ENCODE measurements at places on chromosomes 6 and 20. TPM values are rescaled to one million over a fixed set of nuclear protein-coding genes. Genes with fewer than 3 reads are reported as not detected.
A peak's percentile ranks its signal among the peaks of the same experiment; 100 is the strongest.

- no peak for DNase-seq
These were observed 538 bp upstream of the ENPP1 start for GRCh38 chr6:131807321-131807643.

- DNase-seq, result no peak
These were observed 647.8 kb downstream of the CD109 start for GRCh38 chr6:74343804-74344203.

- DNase-seq, result peak; percentile 98
These were observed at the start of gene SPEF1 for GRCh38 chr20:3781153-3781910. Gene SPEF1 (minus strand): TSS chr20:3781448. CDS start chr20:3781287, 161 bp downstream.

GRCh38 chr20:10065154-10065833, 30.5 kb downstream of the ANKEF1 start:
- DNase-seq, result no peak

GRCh38 chr6:158422629-158423238, 110.5 kb downstream of the TULP4 start:
- no peak for DNase-seq

GRCh38 chr20:4162766-4163165, 147.4 kb upstream of the RNF24 start:
- DNase-seq, result peak; percentile 43

GRCh38 chr6:11667876-11668275, 110.7 kb downstream of the ADTRP start:
- DNase-seq, result no peak

GRCh38 chr20:19860737-19861136, 102.7 kb downstream of the RIN2 start:
- no peak for DNase-seq

- no peak for DNase-seq
These were observed 5.6 kb downstream of the EEF1A1 start for GRCh38 chr6:73515204-73515655.

- peak; percentile 87 for DNase-seq
These were observed 1.7 kb upstream of the VSTM2L start for GRCh38 chr20:37901240-37901639.

DNA sequence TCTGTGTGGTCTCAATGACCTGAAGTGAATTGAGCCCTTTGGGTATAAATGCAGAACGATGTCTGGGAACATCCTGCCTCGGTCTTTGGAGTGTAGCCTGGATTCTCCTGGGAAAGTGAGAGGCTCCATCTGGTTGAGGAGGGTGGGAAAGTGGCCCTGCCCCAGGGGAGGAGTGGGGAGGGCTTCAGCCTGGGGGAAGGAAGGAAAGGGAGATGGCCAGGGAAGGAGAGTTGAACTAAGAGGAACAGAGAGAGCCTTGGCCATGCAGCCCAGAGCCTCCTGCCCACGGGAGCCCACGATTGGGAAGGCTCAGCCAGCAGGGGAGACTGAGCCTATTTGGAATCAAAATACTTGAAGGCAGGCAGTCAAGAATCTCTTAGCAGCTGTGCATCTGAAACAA, 2.3 kb upstream of the EPB41L1 start:
- DNase-seq, result no peak

DNA sequence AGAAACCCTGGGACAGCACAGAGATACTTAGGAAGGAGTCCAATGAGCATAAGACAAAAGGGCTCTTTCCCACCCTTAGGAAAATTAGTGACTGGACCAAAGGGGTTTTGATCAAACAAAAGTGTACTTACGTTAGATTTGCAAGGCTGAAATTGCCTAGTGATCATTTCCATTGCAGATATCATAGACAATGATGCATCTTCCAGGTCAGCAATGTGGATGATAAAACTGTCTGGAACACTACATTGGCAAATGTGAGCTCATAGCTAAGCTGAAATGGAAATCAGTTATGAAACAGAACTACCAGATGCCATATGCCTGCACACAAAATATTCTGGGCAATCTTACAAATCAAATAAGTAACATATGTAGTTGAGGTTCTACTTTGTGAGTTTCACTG, 34.0 kb downstream of the LY86 start:
- no peak for DNase-seq

DNA sequence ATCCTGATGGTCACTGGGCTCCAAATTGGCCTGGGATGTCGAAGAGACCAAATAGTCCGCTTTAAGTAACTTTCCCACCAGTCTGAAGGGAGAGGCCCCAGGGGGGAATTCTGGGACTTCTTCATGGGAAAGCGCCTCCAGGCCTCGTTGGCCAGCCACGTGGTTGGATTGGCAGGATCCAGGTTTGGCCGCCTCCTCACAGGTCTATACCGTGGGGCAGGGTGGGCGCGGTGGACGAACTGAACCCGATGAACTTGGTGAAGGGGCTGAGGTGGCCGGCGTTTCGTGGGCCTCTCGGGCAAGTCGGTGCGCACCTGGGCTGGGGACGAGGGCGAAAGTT, 297 bp downstream of the POM121L2 start:
- no peak for DNase-seq

DNA sequence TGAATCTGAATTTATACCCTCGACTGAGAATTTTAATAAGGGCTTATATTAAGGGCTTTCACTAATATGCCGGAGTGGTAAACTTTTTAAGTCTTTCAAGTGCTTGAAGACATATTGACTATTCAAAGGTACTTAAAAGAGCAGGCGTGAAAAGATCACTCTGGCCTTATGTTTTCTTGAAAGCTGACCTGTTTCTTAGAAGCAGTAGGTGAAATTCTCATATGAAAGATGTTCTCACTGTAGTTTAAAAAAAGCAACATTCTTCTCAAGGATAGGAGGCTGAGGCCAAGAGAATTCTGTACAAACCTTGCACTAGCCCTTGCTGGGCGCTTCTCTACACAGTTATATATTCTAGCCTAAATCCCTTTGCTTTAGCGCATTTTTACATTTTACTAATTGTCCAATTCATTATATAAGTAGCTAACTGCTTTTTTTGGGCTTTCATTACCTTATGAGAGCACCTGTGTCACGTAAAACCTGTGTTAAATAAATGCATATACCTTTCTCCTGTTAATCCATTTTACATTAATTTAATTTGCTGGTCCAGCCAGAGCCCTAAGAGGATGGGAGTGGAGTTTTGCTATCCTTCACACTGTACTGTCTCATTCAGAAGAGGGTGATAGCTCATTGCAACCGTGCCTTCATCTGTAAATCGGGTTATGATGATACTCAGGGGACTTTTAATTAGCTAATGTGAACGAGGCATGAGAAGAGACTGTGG, 59.6 kb upstream of the HFE start:
- DNase-seq, result no peak

- no peak for DNase-seq
These were observed 14.9 kb downstream of the BHLHE23 start for GRCh38 chr20:62991863-62992262.

GRCh38 chr6:40733290-40733689, 146.1 kb upstream of the LRFN2 start:
- no peak for DNase-seq

GRCh38 chr6:105624021-105624420, 221.1 kb upstream of the PREP start:
- DNase-seq, result no peak

- peak; percentile 72 for DNase-seq
These were observed 7.2 kb downstream of the HLA-DMB start for GRCh38 chr6:32933661-32934085.

DNA sequence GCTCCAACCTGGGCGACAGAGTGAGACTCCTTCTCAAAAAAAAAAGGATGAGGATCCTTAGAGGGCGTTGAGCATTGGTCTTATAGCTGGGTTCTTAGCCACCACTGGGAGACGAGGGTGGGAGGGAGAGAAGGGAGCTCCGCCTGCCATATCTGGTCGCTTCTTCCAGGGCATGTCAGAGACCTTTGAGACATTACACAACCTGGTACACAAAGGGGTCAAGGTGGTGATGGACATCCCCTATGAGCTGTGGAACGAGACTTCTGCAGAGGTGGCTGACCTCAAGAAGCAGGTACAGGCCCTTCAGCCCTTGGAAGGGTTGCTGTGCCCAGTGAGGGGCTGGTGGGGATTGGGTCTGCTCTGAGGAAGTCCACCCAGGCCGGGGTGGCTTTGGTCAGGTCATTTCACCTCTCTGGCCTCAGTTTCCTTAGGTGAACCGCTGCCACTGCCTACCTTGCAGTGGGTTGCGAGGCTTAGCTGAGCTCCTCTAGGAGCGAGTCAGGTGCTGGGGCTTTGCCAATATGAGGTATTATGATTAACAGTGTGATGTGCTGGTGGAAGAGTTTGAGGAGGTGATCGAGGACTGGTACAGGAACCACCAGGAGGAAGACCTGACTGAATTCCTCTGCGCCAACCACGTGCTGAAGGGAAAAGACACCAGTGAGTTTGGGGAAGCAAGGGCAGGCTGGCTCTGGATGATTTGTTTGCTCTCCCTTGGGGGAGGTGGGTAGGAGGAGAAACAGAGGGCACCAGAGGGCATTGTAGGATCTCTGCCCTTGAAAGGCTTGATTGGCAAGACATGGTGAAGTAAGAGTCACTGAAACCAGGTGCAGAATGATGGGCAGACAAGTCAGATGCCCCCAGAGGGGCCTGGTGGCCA, 8.5 kb downstream of the CNPY3 start:
- DNase-seq, result no peak

DNA sequence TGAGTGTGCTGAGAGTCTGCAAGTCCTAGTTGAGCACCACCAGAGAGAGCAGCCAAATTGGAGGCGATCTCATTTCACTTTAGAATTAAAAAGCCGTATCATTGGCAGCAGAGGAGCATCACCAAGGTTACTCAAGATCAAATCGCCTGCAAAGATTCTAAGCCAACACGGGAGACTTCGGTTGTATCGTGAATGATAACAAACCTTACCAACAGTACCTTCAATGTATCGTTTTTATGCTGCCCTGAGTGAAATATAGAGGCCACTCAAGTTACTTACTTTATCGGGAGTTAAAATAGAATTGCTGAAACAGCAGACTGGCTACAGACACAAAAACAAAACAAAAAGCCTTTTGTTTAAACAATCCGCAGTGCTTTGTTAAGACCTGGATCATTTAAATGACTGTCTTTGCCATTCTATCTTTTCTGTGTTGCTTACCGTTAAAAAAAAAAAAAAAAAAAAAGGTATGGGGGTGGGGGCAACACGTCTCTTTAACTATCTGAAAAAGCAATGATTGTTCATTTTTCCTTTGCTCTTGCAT, 14.2 kb downstream of the NHSL1 start:
- DNase-seq, result no peak

GRCh38 chr6:81766482-81767069, 14.1 kb upstream of the TENT5A start:
- DNase-seq, result no peak

- DNase-seq, result no peak
These were observed 58.7 kb downstream of the KIF13A start for GRCh38 chr6:17928514-17929430.

DNA sequence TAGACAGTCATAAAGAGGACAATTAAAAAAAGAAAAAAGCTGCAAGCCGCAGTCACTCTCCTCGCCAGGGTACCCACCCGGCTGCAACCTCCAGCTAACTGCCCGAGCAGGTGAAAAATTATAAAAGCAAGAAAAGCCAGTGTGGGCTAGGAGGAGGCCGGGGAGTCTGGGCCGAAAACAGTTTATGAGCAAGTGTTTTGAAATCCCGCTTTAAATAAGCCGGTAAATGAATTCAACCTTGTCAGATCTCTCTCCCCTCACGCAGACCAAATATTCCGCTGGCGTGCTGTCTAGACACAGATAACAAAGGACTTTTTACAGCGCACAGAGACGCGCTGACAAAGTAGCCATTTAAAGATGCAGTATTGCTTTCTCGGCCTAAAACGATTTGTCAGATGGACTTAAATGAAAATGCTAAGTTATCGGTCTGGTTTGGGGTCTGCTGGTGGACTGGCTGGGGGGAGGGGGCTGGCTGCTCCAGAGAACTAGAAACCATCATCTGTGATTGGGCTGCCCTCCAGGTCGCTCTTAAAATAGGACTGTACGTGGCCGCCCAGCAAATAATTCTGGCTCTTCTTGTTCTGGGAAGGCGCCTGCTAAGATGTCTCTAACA, 24.6 kb downstream of the PMEPA1 start:
- no peak for DNase-seq

- DNase-seq, result no peak
These were observed 36.3 kb downstream of the PYGB start for GRCh38 chr20:25284131-25284601.

DNA sequence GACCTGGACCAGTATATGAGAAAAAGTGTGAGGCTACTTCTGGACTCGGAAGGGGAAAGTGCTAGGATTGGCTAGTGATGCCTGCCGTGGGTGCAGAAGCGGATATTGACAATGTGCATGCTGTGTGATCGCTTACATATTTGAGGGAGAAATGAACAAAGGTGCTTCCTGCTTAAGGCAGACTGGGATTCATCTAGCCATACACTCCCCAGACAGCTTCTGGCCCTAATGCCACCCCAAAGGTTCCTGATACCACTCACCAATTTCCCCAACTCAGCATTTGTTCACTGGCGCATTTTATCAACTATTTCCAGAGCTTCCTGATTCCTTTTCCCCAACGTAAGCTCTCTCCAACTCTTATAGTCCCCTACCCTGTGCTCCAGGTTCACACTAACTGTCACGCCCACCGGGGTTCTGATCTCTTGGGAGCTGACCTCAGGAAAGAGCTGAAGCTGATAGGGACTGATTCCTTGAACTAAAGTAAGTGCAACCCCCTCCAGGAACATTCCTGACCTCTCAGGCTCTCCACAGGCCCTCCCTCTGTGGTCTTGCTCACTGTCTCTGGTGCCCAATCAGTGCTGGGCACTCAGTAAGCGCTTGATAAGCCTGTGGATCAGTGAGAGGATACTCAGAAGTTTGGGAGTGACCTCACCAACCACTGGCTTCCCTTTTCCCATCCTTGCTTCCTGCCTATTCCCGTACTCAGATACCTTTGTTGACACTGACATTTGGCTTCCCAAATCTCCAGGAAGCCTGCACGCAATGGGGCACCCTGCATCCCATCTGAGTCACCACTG, 73.3 kb downstream of the MRPL14 start:
- peak; percentile 63 for DNase-seq

DNA sequence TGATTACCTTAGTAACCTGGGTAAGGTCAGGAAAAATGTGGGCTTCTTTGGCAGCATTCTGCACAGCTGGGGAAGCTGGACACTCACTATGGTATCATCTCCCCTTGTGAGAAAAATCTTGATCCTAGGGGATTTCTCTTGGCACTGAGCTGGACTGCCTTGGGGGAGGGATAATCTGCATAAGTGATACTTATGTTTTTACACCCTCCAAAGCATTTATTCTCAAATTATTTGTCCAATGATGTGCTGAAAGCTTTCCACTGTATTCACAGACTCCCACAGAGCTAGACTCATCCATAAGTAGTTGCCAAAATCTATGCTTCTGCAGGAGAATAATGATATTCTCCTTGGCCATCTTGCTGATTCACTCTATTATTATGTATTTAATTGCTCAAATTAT, 121.5 kb upstream of the CNR1 start:
- no peak for DNase-seq

- no peak for DNase-seq
These were observed 618.4 kb downstream of the FRK start for GRCh38 chr6:115442323-115442722.

BPIFB1 gene
- total RNA-seq, result not detected

GPX6 gene
- not detected for total RNA-seq

FAM83D gene
- total RNA-seq, result 82.9 TPM

FAM50B gene
- total RNA-seq, result 3.5 TPM

TMEM170B gene
- total RNA-seq, result 3.1 TPM

ME1 gene
- 3.9 TPM for total RNA-seq

LHFPL5 gene
- total RNA-seq, result not detected

SLC35B3 gene
- 8.5 TPM for total RNA-seq

CPNE5 gene
- total RNA-seq, result 0.42 TPM

HLA-DOB gene
- total RNA-seq, result not detected

KCNK17 gene
- total RNA-seq, result 1.4 TPM

TNFRSF21 gene
- 50.8 TPM for total RNA-seq

JPH2 gene
- total RNA-seq, result 0.67 TPM

SOBP gene
- 1.3 TPM for total RNA-seq

NOX3 gene
- total RNA-seq, result not detected

MEI4 gene
- total RNA-seq, result 0.38 TPM

SNAP91 gene
- total RNA-seq, result 0.67 TPM

PPP1R14C gene
- total RNA-seq, result 0.10 TPM

FILIP1 gene
- total RNA-seq, result 1.4 TPM

All from H7 (cell line).